ENCODE measurements at places on chromosomes 13 and 19.

DNA sequence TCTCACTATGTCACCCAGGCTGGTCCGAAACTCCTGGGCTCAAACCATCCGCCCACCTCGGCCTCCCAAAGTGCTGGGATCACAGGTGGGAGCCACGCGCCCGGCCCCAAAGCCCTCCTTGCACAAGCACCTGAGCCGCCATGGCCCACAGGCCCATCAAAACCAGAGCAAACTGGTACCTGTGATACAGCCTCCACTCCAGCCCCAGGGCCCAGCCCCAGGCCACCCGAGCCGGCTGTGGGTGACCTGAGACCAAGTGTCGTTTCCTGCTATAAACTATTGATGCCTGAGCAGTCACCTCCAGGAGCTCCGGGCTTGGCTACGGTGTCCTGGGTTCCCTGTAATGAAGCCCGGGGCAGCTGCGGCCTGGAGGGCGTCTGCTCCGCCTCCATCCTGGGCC, 9.7 kb upstream of the PTBP1 start:
- DNase-seq: no peak

DNA sequence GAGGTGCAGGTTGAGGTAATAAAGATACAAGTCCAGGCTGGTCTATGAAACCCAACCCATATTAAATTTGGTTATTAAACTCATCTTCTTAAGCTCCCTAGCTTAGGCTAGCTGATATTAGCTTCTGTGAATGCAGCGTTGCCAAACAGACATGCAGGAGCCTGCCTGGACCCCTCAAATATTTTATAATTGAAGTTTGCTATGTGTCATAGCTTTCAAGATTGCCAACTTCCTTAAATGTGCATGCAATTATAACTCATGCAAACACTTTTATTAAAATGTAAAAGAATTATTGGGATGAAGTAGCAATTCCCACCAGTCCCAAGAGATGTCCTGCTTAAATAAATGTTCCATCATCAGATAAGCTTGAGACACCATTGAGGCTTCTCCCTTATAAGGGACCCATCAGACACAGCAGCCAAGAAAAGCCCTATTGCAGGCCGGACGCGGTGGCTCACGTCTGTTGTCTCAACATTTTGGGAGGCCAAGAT, 51.3 kb downstream of the MBNL2 start:
- DNase-seq: no peak

GRCh38 chr19:5697890-5698634, 8.0 kb downstream of the RPL36 start:
- DNase-seq: no peak

DNA sequence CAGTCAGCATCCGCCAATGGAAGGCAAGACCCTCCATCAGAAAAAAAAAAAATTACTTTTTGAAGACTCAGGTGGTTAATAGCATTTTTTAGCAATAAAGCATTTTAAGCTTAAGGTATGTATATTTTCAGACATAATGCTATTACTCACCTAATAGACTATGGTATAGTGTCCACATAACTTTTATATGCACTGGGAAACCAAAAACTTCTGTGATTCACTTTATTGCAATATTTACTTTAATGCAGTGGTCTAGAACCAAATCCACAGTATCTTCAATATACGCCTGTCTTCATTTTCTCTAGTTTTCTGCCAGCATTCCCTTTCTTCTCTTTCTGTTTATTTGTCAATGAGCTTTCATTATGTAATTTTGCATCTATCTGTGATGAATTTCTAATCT, 418.1 kb downstream of the SLITRK6 start:
- DNase-seq: no peak

DNA sequence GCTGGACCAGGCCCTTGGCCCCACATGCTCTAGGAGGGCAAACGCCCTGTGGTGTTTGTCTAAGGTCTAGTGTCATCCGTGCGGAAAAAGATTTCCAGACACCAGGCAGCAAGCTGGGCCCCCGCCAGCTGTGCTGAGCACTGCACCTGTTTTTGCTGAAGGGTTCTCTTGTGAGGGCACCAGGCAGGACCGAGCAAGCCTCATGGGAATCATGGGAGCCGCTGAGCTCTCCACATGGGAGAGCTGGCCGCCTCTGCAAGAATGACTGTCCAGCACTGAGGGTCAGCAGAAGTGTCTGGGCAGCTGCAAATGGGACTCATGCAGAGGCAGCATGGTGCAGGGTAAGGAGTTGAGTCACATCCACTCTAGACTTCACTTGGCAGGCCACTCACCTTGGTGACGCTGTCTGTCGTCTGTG, 12.0 kb downstream of the B3GNT8 start:
- DNase-seq: no peak

DNA sequence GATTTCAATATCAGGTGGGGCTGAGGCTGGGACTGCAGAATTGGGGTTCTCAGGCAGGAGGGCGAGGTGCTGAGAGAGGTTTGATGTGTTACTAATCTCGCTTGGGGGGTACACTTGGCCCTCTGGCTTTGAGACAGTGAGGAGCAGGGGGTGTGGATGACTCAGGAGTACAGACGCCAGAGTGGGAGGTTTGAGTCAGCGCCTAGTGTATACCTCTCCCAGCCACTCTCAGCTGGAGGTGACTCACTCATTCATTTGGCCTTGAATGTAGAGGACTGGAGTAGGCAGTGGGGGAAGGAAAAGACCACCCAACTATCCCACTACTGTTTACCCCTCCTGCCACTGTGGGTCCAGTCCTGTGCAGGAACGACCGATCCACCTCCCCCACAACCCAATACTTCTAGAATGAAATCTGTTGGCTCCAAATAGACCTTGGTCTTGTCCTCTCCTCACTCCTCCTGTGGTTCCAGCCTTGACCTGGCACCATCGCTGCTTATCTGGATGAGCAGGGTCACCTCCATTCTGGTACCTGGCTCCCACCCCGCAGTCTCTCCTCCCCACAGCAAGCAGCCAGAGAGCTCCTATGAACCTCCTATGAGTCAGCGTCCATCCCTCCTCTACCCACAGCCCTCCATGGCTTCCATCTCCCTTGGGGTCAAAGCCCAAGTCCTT, 20.1 kb upstream of the ZNRF4 start:
- no peak for DNase-seq

- DNase-seq: no peak
Observed at GRCh38 chr19:4187313-4188122, 5.0 kb downstream of the ANKRD24 start.

DNA sequence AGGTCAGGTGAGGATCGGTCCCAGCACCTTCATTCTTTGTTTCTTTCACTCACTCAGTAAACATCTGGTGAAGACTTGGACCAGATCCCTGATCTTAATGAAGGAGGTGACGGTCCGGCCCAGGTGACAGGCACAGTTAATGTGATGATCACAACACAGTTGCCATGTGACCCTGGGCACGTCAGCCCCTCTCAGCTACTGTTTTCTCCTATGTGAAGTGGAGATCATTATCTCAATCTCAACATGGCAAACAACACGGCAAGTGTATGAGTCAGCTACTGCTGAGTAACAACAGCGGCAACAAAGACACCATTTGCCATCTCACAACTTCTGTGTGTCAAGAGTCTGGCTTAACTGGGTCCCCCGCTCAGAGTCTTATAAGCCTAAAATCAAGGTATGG, 74.6 kb downstream of the GNG7 start:
- no peak for DNase-seq

DNA sequence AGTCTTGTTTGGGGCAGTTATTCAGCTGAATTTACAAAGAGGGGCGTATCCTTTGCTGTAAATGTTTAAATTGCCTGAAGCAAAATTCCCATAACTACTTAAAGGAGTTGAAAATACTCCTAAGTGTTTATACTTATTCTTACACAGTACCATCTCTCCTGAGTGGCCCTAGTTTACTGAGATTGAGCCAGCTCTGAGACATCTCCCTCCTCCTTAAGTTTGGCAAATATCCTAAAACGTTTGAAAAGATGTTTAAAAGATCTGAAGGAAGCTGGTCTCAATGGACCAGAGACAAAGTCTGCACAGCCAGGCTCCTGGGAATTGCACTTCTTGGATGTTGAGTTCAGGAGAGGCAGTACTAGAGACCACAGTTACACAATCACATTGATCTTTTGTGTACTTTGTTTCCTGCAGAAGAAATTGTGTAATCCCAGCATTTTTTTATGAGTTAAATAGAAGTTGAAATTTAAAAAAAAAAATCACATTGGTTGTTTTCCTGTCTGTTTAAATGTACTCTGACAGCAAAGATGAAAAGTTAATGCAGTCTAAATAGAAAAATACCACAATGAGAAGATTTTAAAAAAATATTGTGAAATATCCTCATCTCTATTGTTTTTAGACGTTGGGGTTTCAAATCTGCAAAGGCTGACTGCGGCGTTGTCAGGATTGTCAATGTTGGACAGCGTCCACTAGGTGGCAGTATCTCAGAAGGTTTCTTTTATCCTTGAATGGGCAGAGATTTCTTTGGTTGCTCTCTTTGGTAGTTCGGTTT, 20.7 kb downstream of the TNFSF11 start:
- no peak for DNase-seq

GRCh38 chr19:447816-448560, 12.8 kb downstream of the SHC2 start:
- no peak for DNase-seq

- DNase-seq: peak; percentile 54
Observed at GRCh38 chr13:20185366-20186056, 7.2 kb downstream of the GJB2 start.

DNA sequence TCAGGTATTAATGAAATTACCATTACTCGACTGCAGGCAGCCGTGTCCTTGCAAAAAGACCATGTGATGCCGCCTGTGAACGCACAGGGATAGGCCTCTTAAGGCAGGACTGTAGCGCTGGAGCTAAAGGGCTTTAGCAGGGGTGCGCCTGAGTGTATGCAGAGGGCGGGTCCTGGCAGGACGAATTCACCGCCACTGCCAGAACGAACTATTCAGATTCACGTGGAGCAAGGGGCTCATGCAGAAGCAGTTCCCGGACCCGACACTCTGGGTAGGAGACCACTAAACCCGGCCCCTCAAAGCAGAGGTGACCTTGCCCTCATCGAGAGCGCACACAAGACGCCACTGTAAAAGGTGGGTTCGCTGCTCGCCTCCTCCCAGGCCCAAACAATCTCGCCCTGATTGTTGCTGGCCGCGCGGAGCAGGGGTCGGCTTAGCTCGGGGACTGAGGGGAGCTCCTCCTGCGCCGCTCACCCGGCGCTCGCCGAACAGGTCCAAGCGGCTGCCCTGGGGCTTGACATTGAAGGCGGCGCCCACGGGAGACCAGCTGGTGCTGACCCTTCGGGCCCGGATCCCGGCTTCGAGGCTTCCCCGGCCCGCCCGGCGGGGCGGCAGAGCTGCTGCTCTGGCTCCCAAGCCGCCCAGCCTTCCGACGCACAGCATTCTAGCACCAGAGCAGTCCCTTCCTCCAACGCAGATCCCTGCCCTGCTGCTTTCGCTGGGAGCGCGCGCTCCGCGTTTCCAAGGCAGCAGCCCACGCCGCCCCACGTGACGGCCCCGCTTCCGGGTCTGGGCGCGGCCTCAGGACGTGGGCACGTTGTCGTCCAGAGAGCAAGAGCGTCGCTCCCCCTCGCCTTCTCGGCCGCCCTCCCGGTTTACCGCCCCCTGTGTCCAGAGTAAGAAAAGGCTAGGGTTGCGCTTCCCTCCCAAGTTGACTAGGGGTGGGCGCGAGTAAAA, at the start of gene MIPEP:
TSS of gene MIPEP (minus strand) at position 743 of the 957 bp plus-strand sequence. CDS start at position 663, 80 bp downstream.
- DNase-seq: no peak

GRCh38 chr13:42181381-42181953, 90.5 kb upstream of the AKAP11 start:
- DNase-seq: no peak

DNA sequence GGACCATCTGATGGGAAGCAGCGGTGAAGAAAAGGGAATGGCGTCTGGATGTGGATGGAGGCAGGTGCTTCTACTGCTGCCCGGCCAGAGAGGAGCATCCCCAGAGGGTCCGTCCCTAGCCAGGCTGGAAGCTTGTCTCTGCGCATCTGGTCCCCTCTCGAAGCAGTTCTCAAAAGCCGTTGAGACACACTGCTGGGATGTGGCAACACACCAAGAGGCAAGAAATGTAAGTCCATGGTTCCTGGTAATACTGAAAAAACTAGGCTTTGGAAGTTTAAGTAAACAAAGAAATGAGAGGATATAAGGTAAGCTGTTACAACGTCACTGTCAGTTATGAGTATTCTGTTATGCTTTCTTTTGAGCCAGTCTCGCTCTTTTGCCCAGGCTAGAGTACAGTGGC, 15.1 kb upstream of the FFAR2 start:
- DNase-seq: no peak

GRCh38 chr13:29849731-29850212, 645 bp downstream of the UBL3 start:
- no peak for DNase-seq

GRCh38 chr19:42440357-42441048, 2.2 kb downstream of the CXCL17 start:
- no peak for DNase-seq

DNA sequence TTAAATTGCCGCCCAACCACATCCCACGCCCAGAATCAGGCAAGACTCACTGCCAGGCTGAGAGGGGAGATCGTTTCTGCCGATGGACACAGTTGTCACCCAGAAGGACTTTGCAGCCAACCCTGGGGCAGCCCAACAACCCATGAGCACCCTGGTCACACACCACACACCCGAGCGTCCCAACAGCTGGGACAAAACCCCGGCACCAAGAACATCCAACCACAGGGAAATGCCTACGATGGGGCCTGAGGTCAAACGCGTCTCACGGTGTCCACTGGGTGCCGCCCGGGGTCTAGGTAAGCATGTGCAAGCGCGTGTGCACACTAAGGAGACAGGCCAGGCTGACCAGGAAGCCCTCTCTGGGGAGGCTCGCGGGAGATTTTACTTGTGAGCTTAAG, 13.0 kb downstream of the LMNB2 start:
- DNase-seq: no peak

DNA sequence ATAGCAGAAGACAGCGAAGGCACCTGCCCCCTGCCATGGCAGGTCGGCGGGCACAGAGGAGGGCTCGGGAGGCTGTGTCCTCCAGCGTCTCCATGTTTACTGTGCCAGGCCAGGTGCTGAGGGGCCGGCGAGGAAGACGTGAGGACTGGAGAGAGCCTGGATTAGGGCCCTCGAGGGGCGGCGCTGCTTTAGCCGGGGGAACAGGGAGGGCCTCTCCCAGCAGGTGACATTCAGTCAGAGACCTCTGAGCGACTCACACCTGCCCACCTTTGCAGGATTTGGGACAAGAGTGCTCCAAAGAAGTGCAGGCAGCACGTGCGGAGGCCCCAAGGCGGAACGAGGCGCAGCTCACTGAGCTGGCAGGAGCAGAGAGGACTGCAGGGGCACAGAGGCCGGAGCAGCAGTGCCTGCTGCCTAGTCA, 17.6 kb downstream of the KDM4B start:
- no peak for DNase-seq

DNA sequence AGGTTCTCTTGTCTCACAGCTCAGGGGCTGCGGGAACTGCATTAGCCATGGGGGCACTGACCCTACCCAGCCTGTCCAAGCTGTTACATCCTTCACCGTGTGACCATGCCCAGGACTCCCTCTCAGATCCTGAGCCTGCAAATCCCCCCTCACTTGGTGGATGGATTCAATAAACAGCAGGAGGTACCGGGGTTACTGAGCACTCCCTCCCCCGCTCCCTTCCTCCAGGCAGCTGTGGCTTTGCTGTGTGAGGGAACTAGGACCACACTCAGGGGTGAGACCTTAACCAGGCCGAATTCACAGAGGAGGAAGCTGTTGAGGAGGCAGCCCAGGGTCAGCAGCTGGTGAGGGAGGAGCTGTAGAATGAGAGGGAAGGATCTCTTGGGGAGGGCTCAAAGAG, 27.0 kb upstream of the CEACAM1 start:
- DNase-seq: no peak

- DNase-seq: no peak
Observed at GRCh38 chr13:106418556-106418955, 116.9 kb downstream of the EFNB2 start.

GRCh38 chr13:42487221-42487620, 86.7 kb upstream of the TNFSF11 start:
- DNase-seq: no peak
